ENCODE measurements at places on chromosomes 5 and 9.

GRCh38 chr5:20353499-20353898 is 365.5 kb upstream of the CDH18 start:
- no peak for DNase-seq

- DNase-seq: no peak
These were observed 1.0 kb upstream of the PAX5 start for GRCh38 chr9:37034938-37035647.

DNA sequence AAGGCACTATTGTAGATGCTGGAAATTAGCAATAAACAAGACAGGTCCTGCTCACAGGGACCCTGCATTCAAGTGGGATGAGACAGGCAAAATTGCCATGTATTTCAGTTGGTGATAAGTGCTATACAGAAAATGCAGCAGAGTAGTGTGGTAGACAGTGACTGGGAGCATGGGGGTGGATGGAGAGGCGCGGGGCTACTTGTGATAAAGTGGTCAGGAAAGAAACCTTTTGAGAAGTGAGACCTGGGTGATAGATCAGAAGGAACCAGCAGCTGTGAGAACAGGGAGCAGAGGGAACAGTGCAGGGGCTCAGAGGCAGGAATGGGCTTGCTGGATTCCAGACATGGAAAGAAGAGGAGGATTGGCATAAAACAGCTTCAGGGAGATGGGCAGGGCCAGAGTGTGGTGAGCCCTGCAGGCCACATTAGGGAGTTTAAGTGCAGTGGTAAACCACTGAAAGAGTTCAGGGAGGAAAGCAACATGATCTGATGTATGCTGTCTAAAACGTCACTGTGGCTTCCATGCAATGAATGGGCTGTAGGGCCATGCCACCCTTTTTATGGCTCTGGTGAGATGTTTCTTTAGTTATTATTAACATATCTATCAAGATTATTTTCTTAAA is 7.3 kb downstream of the CRHBP start:
- DNase-seq: no peak

GRCh38 chr5:131416729-131417128 is 152.9 kb downstream of the CDC42SE2 start:
- DNase-seq: no peak

- DNase-seq: no peak
These were observed 830.4 kb upstream of the ZNF608 start for GRCh38 chr5:125576822-125577221.

DNA sequence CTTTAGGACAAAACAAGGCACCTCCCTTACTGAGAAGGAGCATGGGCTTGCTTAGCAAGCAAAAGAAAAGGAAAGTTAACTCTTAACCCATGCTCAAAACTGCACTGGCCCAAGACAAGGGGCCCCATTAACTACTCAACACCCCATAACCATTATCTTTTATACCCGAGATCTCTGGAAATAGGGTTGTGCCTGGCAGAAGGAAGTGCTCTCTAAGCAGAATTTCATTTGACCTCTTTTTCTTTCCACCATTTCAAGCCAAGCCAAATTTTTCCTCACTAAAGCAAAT is 167.2 kb downstream of the RASEF start:
- DNase-seq: no peak

DNA sequence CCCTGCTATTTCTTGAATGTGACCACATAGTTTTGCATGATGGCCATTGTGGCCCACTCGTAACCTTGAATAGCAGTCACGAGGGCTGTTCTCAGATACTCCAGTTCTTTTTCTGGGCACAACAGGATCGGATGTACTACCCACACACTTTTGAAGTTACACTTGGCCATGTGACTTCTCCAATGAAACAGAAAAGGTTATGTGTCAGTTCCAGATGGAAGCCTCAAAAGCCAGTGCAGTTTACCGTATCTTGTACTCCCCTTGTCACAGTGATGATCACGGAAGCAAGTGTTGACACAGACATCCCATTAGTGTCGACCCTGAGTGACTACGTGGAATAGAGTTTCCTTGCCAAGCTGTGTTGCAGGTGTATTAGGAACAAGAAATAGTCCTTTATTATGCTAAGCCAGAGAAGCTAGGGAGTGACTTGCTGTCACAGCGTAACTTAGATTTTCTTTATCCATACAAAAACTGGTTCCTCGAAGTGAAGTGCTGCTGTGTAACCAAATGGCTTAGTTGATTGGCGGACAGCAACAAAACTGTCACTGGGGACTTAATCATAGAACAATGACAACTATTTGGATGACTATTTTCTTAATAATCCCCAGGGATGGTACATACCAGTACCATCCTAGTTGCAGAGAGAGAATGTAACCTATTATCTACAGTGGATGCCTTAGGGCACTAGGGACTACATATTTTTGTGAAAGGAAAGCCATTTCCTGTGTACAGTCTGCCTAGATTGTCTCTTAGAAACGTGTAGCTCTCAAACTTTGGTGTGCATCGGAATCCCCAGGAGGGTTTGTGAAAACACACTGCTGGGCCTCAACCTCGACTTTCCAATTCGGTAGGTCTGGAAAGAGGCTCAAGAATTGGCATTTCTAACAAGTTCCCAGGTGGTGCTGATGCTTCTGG is 90.1 kb upstream of the DMRT1 start:
- DNase-seq: no peak

GRCh38 chr9:123542435-123543225 is 186.6 kb downstream of the CRB2 start:
- no peak for DNase-seq

DNA sequence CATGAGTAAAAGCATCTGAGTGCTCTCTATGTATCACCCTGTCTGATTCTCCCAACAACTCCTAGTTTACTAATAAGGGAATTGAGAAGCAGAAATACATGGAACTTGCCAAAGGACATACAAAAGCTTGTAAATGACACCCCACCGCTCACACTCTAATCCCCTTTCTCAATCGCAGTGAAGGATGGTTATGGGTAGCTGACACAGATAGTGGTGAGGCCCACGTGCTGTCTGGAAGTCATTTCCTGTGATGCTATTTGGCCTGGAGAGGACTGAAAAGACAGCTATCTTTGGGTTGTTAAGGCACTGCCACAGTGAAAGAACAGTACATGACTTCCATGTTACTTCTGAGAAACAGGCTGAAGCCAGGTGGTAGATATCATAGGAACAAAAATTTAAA is 117.0 kb downstream of the GLIS3 start:
- DNase-seq: no peak

- no peak for DNase-seq
These were observed 118.3 kb upstream of the MINAR2 start for GRCh38 chr5:129629575-129629974.

DNA sequence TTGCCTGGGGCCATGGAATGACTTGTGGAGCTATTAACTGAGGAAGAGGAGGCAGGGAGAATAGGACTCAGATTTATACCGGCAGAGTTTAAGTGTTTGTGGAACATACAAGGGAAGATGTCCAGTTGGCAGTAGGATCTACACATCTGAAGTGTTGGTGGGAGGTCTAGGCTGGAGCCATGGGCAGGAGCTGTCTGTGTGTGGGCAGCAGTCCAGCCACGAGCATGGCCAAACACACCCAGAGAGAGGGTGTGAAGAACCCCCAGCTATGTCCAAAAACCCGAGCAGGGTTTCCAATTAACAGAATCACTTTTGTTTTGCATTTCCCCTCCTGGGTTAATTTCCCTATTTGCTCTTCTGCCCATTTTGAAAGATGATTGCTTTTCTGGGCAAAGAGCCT is 393.7 kb downstream of the CDK5RAP2 start:
- DNase-seq: no peak

- DNase-seq: no peak
These were observed 251.3 kb upstream of the RFX3 start for GRCh38 chr9:3777137-3777536.

GRCh38 chr9:8186560-8186959 is 387.0 kb upstream of the DMAC1 start:
- no peak for DNase-seq

- DNase-seq: no peak
These were observed 114.0 kb upstream of the MTAP start for GRCh38 chr9:21688108-21689102.

GRCh38 chr5:156378159-156378558 is 51.2 kb downstream of the SGCD start:
- DNase-seq: no peak

DNA sequence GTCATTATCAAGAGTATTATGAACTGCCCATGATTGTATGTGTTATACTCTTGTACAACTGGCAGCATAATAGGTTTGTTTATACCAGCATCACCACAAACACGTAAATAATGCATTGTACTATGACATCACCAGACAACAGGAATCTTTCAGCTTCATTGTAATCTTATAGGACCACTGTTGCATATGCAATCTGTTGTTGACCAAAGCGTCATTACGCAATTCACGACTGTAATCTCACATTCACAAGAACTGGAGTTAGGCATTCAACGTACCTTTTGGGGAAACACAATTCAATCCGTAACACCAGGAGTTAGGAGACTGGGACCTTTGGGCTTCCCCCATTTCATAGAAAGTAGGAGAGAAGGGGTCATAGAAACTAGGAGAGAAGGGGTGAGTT is 20.4 kb upstream of the ARSI start:
- DNase-seq: no peak

GRCh38 chr9:27142299-27142930 is 33.4 kb downstream of the TEK start:
- no peak for DNase-seq

DNA sequence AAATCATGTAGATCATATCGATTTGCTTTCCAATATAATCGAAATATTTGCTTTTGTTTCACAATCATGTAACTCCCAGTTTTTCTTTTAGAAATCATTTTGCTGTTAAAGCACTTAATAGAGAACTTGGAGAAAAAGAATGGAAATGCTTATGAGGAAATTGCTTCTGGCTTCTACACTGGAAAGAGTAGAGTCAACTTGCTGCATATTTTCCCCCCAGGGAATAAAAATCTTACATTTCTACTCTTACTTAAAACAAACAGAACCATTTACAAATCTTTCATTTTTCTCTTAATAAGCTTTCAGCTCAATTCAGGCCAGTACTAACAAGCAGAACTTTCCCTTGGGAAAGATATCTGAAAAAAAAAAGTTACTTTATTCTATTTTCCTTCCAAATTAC is 312.0 kb downstream of the CHSY3 start:
- no peak for DNase-seq

- DNase-seq: no peak
These were observed 167.4 kb downstream of the TMEM167A start for GRCh38 chr5:82909771-82910170.

DNA sequence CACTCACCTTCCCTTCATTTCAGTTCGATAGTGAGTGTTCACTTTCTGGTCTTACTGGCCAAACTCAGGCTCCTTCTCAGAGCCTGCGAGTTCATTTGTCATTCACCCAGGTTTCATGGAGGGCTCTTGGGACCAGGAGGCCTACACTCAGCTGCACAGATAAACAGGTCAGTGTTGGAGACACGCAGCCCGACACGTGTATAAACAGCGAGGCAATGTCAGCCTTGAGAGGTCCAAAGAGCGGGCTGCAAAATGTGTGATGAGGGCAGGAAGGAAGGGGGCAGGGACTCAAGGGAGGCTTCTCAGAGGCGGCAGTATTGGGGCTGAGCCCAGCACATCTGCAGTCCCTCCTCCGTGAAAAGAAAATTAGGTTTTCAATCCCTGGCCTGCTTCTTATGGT is 82.6 kb upstream of the ZNF618 start:
- no peak for DNase-seq

DNA sequence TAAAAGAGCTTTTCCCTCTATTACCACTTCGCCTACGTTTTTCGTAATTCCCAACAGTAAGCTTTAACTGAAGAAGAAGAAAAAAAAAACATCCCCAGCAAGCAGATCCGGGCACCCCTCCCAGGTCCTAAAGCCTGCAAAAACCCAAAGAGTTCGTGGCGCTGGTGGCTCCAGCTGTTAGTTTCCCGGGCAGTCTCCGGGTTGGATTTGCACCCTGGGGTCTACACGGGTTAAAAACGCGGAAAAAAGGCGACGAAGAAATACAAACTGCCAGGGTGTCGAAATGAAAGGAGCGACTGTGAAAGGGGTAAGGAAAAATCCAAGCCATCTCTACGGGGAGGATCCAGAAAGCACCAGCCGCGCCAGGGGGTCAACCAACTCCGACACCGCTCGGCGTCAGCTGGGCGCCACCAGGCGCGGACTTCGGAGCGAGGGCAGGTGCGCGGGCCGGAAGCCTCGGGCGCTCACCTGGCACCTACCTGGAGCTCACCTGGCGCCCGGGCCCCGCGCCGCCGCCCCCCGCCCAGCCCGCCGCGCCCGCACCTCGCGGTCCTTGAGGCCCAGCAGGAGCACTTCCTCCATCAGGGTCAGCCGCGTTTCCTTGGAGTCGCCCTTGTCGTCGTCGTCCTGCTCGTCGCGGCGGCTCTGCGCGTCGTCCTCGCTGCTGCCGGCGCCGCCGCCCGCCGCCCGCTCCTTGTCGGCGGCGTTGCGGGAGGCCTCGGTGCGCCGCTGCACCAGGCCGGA is 680 bp downstream of the GOLPH3 start:
- DNase-seq: no peak

DNA sequence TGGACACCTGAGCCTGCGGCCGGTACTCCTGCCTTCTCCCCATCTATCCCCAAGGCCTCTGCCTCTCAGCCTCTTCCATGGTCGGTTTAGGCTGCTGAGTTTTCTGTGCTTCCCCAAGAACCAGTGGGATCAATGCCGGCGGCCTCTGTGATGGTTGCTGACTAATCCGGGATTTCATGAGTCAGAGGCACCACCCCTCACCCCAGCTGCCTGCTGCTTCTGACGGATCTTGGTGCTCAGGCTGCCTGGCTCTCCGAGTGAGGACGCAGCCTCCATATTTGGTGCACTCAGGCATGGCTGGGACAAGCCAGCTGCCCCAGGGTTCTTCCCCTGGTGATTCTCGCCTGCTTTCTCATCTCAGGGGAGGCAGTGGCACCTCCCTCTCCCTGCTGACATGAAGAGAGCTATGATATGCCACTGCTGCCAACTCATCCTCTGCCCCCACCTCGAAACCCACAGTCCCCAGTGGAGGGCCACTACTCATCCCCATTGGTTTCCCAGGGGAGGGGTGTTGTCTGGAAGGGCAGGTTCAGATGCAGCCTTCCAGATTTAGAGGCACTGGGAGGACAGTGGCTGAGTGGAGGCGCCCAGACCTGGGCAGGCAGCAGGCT is 3.3 kb upstream of the MAN1B1 start:
- no peak for DNase-seq

DNA sequence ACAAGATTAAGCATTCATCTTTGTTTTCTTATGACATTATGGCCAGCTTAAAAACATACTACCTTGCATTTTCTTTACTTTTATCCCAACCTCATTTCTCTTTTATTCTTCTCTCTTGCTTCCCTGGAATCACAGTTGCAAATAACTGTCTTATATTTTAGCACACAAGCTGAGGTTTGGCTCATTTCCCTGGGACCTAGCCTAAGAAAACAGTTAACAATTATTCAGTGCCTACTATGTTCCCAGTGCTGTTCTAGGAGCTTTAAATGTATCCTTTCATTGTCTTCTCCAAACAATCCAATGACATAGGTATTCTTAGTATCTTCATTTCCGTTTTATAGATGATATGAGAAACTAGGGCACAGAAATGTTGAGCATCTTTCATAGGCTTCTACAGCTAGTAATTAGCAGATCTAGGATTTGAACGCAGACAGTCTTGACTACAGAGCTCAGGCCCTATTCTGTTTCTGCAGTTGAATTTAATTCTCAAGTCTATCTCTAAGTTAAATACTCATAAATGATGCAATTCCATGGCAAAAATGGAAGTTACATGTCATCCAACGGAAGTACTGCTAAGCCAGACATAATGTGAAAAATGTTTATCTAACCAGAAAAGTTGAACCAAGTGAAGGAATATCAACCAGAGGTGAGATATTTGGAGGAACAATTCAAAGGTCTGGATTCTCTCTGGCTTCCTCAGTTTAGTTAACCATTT is 52.3 kb upstream of the MTAP start:
- no peak for DNase-seq

GRCh38 chr9:129336601-129337331 is 158.7 kb upstream of the IER5L start:
- no peak for DNase-seq
